Amniotic stem cell (primary cell): ENCODE measurements at places on chromosomes 5 and 9.

- DNase-seq = no peak
These were observed 12.5 kb upstream of the FCN2 start for GRCh38 chr9:134867917-134868750.

GRCh38 chr9:4640027-4640426 lies 22.1 kb upstream of the PLPP6 start:
- DNase-seq = no peak

DNA sequence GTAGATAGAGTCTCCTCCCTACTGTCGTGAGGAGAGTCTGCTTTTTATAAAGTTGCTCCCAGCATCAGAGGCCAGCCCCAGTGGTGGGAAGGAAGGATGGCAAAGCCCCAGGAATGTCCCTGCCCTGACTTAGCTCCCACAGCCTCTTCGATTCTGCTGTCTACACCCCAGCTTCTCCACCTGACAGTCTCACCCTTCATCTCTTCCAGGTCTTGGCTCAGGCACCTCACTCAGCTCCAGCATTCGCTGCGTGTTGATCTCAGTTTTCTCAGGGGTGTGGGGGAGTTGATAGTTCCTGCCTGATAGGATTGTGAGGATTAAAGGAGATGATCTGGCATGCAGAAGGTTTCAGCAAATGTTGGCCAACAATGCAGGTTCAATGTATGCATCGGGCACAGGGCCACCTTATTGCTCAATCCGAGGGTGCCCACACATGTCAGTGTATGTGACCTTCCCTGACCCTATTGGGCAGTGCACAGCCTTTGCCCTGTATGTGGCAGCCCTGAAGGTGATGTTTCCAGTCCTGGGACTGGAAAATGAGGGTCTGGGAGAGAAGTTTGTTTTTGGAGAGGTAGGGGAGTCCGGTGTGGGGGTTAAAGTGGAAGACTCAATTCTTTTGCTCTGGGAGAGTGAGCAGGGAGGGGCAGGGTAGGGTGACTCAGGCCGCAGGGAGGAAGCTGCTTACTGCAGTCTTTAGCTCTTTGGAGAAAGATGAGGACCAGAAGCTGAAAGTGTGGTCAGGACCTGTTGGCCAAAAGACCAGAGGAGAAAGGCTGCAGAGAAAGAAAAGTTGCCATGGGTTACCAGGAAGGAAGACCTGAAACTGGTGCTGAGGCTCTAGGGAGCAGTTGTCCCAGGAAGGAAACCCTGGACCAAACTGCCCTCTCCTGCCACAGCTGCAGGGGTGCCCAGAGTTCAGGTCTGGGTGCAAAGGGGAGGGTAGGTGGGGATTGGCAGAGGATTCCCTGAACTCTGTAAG lies 153.2 kb downstream of the MACROH2A1 start:
- DNase-seq = no peak

GRCh38 chr9:34185778-34186551 lies 7.1 kb downstream of the UBAP1 start:
- no peak for DNase-seq

- DNase-seq = no peak
These were observed 20.5 kb upstream of the PSD2 start for GRCh38 chr5:139774980-139775661.

DNA sequence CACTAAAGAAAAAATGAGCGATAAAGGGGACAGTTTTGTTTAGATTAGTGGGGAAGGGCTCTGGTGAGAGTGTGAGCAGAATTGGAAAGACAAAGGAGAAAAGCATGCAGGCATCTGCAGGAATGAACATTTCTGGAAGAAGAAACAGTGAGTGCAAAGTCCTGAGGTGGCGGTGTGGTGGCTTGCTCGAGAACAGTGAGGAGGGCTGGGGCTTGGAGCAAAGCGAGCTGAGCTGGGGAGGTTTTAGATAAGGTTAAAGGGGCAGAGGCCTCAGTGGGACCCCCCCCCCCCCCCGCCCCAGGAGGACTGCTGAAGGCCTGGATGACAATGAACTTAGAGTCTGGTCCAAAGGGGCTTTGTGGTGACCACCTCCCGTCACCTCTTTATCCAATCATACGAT lies 202.7 kb upstream of the MVB12B start:
- no peak for DNase-seq

GRCh38 chr9:127089631-127090081 lies 32.8 kb downstream of the ANGPTL2 start:
- no peak for DNase-seq
